Stimulated activated CD4-positive, alpha-beta T cell treated with anti-CD3 and anti-CD28 coated beads, Interleukin-15, amount 100 ng/mL, for 24 hours (primary cell): ENCODE measurements at places on chromosomes 13 and 19.

GRCh38 chr19:1104311-1105007 is 665 bp downstream of the GPX4 start:
- DNase-seq, result peak; percentile 82

DNA sequence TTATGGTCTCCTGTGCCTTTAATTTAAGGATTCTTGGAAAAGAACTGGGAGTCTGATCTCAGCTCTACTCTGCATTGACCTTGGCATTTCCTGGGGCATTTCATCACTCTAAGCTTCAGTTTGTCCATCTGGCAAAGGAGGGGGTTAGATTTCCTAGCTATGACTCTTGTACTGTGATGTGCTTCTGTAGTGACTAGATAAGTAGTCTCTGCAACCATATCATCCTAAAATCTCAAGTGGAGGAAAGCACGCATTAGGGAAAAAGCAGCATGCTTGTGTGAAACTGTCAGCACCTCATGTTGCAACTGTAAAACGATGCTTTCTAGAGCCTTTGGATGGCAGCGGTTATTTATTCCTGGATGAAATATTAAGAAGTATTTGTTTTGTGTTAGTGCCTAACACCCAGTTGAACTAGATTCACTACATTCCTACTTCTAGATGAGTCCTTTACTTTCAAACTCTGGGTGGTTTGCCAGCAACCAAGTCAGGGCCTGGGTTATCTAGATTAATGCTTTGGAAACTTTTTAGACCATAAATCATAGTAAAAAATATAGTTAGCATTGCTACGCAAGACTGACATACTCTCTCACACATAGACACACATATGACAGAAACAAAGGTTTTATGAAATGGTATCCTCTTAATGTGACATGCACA is 6.8 kb downstream of the WDFY2 start:
- DNase-seq, result no peak

GRCh38 chr13:110351636-110352420 is 44.7 kb downstream of the COL4A2 start:
- DNase-seq, result no peak

GRCh38 chr19:49556412-49557398 is 23.7 kb downstream of the NOSIP start:
- DNase-seq, result peak; percentile 55

GRCh38 chr19:47402504-47402903 is 16.8 kb downstream of the MEIS3 start:
- no peak for DNase-seq

DNA sequence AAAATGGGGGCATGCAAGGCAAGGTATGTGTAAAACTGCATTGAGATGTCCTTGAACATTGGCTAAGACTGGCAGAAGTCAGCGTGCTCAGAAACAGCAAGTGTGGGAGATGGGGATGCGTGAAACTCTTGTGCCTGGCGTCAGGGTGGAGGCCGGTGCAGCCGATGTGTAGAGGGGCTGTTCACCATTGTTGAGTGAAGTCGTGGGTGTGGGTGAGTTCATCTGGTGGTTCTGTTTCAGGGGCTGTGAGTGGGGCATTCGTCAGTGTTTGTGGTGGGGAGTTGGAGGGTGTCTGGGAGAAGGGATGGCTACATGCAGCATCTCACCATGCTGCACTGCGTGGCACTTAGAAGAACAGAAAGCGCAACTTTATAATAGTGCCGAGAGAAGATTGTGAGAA is 11.4 kb upstream of the MIA start:
- DNase-seq, result no peak

DNA sequence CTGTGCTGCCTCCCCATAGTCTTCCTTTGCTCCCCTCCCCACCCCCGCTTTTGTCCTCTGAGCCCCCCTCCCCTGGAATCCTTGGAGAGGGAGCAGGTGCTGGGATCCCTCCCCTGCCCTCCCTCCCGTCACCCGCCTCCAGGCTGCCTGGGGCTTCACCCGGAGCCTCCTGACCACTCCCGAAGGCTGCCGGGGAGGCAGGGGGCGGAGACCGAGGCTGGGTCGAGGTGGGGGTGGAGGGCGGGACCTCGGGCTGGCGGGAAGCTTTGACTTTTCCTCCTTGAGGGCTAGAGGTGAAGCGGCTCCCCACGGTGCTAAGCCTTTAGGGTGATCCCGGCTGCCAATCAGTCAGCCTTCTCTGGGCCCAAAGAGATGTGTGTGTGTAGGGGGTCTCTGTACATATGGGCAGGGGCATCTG is 1.5 kb downstream of the KMT5C start:
- peak; percentile 87 for DNase-seq

DNA sequence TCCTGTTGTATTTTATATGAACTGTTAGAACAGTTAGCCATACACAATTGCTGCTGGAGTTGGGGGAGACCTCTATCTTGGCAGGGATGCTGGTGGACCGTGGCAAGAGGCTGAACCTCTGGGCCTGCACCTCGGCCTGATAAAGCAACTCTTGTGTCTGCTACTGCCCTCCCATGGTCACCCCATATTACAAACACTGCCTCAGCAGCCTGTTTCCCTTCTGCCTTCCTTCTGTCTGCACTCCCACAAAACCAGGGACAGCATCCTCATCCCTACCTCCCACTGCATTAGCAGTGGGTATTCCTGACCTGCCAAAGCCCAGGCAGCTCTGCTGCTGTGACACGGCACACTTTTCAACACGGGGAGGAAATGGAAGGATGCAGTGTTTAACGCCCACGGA is 456.4 kb downstream of the FGF14 start:
- DNase-seq, result no peak

GRCh38 chr19:24052811-24053210 is 34.2 kb upstream of the ZNF254 start:
- no peak for DNase-seq

DNA sequence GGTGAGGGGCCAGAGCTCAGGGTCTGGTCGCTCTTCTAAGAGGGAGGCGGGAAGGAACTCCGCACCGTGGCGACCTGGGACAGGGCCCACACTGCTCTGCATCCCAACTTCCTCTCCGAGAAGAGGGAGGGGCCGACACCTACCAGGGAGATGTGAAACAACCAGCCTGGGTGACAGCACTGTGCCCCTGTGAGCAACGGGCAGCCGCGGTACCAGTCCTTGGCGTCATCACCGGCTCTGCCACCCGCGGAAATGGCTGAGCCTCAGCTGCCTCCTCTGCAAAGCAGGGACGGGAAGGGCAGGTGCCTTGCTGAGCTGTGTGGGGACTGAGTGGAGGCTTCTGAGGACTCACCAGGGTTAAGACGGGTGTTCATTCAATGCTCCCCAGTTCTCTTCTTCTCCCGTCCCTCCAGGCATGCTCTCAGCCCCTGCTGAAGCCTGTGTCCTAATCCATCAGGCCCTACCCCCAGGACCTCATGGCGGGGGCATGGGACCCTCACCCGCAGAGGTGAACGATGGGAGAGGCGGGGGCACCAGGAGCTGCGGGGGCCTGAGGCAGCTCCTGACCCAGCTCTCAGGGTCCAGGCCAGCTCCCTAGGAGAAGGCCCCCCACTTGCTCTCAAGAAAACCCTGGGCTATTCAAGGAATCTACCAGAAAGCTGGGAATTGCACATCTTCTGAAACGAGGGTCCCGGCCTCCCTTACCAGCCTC is 9.3 kb downstream of the ZNF787 start:
- peak; percentile 64 for DNase-seq

- no peak for DNase-seq
Observed at GRCh38 chr13:46861959-46862358, 34.9 kb downstream of the HTR2A start.

DNA sequence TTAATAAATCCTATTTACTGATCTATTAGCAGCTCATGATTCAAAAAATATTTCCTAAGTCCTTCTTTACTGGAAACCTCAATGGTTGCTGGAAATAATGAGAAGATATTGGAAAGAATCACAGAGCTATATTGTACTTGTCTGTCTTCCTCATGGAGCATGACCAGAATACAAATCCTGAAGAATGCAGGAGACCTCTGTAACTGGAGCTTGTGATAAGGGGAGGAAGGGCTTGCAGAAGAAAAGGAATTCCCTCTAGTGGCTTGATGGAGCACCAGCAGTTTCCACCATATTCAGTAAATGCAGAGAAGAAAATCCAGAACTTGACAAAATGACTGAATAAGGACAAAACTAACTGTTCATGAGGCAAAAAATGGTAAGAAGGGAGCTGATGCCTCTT is 1333.1 kb downstream of the EFNB2 start:
- DNase-seq, result no peak

- peak; percentile 98 for DNase-seq
Observed at GRCh38 chr19:3434630-3435553, 45.4 kb downstream of the SMIM24 start.

DNA sequence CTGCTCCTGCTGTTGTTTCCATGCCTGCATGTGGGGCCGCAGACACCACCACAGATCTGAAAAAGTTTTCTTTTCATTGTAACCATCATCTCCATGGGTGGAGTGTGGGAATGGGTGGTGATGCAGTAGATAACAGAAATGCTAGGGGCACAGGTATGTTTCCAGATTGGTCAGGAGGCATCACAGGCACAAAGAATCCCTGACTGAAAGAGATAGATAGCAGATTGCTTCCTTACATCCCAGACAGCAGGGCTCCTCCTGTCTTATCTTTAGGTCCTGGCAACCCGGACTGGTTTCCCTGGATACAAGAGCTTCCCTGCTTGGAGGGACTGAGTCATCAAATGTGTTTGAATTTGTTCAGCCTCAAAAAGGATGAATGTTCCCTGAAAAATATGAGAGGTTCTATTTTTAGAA is 1937.6 kb downstream of the PCDH9 start:
- no peak for DNase-seq

- no peak for DNase-seq
Observed at GRCh38 chr13:52452470-52452869, 2.0 kb upstream of the VPS36 start.

- no peak for DNase-seq
Observed at GRCh38 chr13:31069808-31070534, 91.7 kb downstream of the HSPH1 start.

DNA sequence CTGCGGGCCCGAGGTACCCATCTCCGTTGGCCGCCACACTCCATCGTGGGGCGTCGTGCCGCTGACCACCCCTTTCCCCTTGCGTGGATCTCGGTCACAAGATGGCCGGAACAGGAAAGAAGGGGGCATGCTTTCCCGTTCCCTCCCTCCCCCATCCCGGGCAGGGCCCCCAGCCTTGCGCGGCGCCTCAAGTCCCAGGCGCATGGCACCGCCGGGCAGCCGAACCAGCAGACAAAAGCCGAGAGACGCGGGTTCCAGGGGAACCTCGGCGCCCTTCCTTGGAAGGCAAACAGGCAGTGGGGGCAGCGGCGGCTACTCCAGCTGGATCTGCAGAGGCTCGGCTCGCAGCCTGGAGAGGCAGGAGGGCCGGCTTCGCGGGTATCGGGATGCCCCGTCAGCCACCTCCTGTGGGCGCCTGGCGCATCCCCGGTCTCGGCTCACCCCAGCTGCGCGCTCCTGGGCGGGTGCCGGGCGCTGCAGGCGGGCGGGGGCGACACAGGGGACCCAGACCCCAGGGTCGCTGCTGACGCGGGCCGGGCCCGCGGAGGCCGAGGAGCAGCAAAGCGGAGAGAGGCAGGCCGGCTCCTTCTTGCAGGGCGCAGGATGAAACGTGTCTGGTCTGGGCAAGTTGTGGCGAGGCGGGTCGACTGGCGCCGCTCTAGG is 439 bp downstream of the DZIP1 start:
- peak; percentile 29 for DNase-seq

- peak; percentile 28 for DNase-seq
Observed at GRCh38 chr19:17220207-17220758, 5.1 kb downstream of the USE1 start.

- no peak for DNase-seq
Observed at GRCh38 chr13:109698779-109699178, 87.6 kb downstream of the IRS2 start.

DNA sequence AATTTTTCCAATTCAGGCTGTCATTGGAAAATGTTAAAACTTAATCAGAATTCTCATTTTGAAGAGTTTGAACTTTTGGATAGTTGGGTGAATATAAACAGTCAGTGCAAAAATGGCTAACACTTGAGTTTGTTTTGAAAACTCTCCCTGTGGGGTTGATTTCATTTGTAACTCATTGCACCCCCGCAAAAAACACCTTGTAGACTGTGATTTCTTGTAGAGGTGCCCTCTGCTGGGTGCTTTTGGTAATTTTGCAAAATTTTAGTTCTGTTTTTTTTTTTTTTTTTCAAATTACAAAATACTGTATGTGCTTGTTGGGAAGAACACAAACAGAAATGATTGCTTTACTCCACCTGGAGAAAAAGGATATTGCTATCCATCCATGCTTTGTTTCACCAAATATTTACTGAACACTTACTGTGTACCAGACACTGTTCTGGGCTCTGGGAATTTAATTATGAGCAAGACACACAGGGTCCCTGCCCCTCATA is 28.2 kb upstream of the GPI start:
- peak; percentile 52 for DNase-seq

DNA sequence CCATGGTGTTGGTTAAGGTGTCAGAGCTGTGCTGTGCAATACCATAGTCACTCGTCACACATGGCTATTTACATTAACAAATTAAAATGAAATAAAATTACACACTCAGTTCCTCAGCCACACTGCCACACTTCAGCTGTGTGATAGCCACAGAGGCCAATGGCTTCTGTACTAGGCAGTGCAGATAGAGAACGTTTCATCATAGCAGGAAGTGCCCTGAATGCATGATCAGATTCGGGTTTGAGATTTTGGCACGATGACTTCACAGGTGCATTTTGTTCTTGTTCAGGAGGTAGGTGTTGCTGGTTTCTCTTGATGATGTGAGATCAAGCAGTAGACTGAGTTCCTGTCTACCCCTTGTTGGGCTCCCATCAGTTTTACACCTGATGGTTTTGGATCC is 6.5 kb downstream of the ARMC6 start:
- DNase-seq, result no peak

DNA sequence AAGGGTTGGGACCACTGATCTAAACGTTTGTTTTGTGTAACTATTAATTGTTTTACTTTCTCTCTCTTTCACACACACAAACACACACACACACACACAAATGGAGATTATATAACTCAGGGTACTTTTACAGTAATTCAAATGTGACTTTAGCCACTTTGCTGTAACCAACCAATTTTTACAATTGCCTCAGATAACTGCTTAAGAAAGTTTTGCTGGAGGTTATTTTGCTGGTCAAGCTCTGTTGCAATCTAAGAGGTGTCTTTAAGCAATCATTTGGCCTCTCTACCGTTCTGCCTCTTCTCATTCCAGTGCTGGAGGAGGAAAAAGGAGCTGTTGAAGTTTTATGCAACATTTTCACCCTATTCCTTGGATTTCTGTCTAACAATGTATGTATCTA is 63.0 kb downstream of the TBC1D4 start:
- DNase-seq, result no peak

- no peak for DNase-seq
Observed at GRCh38 chr19:411723-412355, 2.9 kb upstream of the C2CD4C start.

GRCh38 chr19:19406878-19407632 is 1.6 kb downstream of the GATAD2A start:
- peak; percentile 73 for DNase-seq
